Transverse colon (tissue), 4 donors: ENCODE measurements at places on chromosomes 3 and 15. TPM values are rescaled to one million over a fixed set of nuclear protein-coding genes. Genes with fewer than 3 reads are reported as not detected.

GRCh38 chr15:36185845-36186244, 393.6 kb upstream of the CDIN1 start:
- no peak for DNase-seq

GRCh38 chr3:152203652-152204051, 65.1 kb upstream of the MBNL1 start:
- DNase-seq, result no peak

GRCh38 chr15:73414876-73415275, 28.1 kb upstream of the REC114 start:
- DNase-seq, result no peak

DNA sequence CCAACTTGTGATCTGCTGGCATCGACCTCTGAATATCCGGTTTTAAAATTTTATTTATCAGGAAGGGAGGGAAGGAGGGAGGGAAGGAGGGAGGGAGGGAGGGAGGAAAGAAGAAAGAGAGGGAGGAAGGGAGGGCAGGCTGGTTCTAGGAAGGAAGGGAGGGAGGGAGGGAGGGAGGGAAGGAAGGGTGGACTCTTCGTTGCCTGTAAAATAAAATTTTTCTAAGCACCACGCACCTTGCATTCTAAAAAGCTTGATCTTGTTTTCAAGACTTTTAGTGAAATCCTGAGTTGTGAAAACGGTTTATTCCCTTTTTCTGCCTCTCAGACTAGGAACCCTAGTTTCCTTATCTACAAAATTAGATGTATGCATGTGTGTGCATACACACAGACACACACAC, 101.7 kb upstream of the RAP2B start:
- DNase-seq, result no peak

ROPN1 gene
- total RNA-seq, result 3.0 TPM

PRR20G gene
- not detected for total RNA-seq
